ENCODE measurements at places on chromosomes 3 and 15.

GRCh38 chr3:79542-79941 is 117.0 kb upstream of the CHL1 start:
- no peak for DNase-seq

GRCh38 chr3:12954180-12954579 is 112.8 kb upstream of the RPL32 start:
- no peak for DNase-seq

GRCh38 chr3:32849046-32849445 is 31.2 kb downstream of the TRIM71 start:
- no peak for DNase-seq

DNA sequence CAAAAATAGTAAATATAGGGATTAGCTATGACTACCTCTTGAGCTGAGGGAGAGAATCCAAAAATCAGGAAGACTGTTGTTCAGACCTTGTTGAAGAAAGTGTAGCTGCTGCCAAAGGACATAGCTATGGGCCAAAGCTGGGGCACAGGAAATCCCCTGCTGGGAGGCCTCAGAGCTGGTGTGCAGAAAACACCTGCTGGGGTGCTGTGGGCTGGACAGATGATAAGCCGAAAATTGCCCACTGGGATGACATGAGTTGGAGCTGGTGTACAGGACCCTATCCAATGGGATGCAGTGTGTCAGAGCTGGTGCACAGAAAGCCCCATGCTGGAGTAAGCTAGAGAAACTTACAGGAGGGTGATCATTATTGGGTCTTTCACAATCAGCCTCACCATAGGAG is 121.9 kb downstream of the NEO1 start:
- no peak for DNase-seq

GRCh38 chr15:60648928-60649679 is 170.2 kb upstream of the ICE2 start:
- DNase-seq = no peak

- no peak for DNase-seq
Measured at GRCh38 chr3:67624078-67624477, 30.3 kb downstream of the SUCLG2 start.

DNA sequence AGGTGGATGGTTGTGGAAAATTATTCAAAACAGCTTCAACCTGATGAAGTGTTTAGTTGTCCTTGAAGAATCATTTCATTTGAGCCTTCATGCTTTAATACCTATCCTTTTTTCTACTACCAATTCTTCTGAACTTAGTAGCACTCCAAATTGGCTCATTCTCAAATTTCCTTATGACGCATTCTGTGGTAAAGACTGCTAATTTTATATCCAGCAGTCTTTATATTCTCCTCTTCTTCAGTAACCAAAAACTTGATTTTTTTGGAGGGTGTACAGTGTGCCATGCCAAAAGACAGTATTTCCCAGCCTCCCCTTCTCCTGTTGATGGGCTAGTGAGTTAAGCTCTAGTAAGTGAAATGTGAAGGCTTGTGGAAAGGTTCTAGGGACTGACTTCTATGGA is 25.2 kb downstream of the CGNL1 start:
- DNase-seq = no peak

DNA sequence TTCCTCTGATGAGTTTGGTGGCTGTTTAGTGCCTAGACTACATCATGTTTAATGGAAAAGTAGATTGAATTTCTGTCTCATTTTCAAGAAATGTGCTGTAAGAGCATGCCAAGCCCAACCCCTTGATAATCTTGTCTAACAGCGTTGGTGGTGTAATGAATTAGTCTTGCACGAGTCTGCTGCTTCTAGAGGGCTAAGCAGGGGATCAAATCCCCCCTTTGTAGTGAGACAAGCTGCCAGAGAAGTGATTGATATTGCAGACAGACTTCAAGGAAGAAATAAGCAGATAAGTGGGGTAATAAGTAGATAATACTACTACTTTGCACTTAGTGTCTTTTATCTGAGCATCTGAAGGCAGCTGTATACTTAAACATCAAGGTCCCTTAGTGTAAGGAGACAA is 141.4 kb downstream of the TP63 start:
- DNase-seq = no peak
